Fibroblast of lung (primary cell): ENCODE measurements at places on chromosomes 1 and 21. TPM values are rescaled to one million over a fixed set of nuclear protein-coding genes. Genes with fewer than 3 reads are reported as not detected.

- DNase-seq: peak; percentile 19
Observed at GRCh38 chr1:211828584-211829342, 1.8 kb downstream of the LPGAT1 start.

- no peak for DNase-seq
Observed at GRCh38 chr1:56954664-56955063, 11.2 kb downstream of the C8B start.

DNA sequence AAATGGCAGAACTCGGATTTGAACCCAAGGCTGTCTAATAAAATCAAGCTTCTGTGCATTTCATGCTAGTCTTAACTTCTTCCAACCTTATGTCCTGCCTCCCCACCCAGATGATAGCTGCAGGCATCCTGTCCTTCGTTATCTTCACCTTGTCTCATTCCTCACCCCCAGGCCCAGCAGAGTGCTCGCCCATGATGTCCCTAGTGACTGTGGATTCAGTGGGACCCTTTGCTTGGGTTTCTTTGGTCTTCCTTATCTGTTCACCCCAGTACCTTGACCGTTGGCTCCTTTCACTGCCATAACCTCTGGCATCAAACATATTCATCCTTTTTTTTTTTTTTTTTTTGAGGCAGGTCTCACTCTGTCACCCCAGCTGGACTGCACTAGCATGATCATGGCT, 5.6 kb upstream of the BSDC1 start:
- DNase-seq: no peak

- DNase-seq: no peak
Observed at GRCh38 chr21:38188037-38188436, 68.8 kb upstream of the KCNJ15 start.

GRCh38 chr1:64616039-64616438, 128.8 kb upstream of the RAVER2 start:
- DNase-seq: no peak

DNA sequence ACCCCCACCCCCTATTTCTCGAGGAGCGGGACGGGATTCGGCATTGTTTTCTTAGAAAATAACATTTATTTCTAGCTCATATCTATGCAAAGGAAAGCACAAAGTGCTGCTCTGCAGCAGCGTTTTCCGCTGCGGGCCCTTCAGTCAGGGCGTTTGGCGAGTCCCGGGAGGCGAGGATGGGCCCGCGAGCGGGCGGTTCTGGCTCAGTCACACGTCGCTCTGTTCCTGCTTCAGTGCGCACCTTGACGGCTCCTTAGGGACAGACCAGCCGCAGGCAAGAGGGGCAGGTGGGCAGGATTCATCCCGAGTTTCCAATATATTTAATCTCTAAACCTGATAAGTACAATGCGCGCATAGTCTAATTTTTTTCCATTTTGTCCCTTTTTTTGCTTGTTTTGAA, 5.7 kb downstream of the DMRTA2 start:
- DNase-seq: no peak

GRCh38 chr1:116489231-116489697, 81.6 kb downstream of the CD58 start:
- DNase-seq: peak; percentile 55

DNA sequence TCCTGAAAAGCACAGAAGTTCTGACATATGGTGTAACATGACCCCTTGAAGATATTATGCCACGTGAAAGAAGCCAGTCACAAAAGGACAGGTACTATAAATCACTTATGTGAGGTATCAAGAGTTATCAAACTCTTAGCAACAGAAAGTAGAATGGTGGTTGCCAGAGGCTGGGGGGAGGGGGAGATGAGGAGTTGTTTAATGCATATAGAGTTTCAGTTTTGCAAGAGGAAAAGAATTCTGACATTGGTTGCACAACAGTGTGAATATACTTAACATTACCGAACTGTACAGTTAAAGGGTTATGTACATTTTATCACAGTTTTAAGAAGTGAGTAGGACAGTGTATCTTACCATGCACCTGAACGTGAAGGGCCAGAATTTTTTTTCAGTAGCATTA, 80.0 kb downstream of the USP25 start:
- peak; percentile 83 for DNase-seq

DNA sequence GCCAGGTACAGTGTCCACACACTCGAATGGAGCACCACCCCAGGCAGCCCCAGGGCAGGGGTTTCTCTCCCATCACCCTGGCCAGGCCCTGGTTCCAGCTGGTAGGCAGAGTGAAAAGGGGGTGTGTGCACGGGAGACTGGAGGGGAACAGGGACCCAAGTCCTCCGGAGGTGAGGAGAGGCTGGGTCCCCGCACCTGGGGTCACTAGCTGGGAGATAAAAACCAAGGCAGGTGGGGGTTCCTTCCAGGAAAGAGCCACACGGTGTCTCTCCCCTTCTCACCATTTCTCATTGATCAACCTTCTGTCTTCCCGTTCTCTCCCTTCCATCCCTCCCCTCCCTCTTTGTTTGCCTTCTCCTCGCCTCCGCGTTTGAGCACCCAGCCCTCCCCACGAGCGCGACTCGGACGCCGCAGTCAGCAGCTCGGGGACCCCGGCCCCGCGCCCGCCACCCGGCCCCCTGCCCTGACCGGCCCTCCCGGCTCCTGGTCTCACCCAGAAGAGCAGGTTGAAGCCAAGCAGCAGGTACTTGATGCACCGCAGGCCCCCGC, 358 bp downstream of the TSPAN2 start:
- DNase-seq: no peak

DNA sequence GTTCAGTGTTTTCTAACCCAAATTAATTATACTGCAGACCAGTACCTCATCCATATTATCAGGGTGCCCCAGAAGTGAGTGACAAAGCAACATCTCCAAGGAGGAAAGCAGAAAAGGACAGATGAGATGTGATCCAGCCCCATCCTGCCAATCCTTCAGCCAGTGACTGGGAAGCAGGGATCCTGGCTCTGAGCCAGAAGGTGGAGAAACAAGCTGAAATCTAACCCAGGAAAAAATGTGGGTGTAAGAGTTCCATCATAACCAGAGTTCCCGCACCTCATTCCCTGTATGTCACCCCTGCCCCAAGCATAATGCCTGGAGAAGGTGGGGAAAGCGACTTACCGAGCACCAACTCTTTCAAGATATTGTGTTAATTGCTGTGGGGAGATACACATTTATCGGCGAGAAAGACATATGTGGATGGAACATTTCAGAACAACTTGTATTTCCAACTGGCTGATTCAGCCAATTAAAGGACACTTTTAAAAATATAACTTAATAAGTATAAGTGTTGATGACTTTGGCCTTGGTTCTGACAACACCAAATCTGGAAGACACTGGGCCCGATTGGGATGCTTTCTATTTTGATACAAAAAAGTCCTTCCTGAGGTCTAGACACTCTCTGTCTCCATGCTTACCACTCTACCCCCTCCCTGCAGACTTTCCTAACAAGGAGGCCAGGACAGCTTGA, 14.9 kb downstream of the PLEKHA6 start:
- no peak for DNase-seq

GRCh38 chr1:179298952-179299351, 5.4 kb downstream of the SOAT1 start:
- no peak for DNase-seq

DNA sequence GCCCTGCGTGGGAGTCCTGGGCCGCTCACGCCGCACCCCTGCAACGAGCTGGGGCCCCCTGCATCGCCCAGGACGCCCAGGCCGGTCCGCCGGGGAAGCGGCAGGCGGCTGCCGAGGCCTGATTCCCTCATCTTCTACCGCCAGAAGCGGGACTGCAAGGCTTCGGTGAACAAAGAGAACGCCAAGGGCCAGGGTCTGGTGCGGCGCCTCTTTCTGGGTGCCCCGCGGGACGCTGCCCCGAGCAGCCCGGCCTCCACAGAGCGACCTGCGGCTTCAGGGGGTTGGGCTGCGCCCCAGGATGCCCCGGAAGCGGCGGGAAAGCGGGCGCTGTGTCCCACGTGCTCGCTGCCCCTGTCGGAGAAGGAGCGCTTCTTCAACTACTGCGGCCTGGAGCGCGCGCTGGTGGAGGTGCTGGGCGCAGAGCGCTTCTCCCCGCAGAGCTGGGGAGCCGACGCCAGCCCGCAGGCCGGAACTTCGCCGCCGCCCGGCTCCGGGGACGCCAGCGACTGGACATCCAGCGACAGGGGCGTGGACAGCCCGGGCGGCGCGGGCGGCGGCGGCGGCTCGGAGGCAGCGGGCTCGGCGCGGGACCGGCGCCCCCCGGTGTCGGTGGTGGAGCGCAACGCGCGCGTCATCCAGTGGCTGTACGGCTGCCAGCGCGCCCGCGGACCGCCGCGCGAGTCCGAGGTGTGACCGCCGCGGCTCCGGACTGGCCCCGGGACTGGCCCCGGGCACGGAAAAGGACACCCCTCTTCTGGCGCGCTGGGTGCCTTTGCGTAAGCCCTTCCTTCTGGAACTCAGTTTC, 2.7 kb downstream of the FAM110D start:
- peak; percentile 65 for DNase-seq

DNA sequence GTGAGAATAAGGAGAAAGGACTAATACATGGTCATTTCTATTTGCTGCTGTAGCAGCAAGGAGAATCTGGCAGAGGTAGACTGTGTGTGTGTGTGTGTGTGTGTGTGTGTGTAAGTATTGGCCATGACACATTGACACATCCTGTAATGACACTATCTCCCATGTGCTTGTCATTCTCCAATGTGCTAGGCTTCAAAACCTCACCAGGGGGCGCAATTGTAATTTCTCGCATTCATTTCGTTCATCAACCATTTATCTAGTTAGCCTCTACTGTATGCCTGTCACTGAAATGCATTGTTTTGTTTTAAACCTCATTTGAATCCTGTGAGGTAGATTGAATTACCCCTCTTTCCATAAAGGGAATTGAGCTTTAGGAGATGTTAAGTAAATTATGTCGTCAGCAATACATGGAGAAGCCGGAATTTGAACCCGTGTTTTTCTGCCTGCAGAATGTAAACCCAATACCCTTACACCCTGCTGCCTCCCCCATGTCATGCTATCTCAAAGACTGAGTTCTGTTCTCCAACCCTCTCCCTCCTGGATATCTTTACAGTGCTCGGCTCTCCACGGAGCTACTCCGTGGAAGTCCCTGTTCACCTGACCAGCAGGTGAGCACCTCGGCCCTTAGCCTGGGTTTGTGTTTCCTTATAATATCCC, 100.8 kb downstream of the UCK2 start:
- peak; percentile 40 for DNase-seq

- DNase-seq: peak; percentile 52
Observed at GRCh38 chr1:46087891-46088290, 44.5 kb downstream of the PIK3R3 start.

DNA sequence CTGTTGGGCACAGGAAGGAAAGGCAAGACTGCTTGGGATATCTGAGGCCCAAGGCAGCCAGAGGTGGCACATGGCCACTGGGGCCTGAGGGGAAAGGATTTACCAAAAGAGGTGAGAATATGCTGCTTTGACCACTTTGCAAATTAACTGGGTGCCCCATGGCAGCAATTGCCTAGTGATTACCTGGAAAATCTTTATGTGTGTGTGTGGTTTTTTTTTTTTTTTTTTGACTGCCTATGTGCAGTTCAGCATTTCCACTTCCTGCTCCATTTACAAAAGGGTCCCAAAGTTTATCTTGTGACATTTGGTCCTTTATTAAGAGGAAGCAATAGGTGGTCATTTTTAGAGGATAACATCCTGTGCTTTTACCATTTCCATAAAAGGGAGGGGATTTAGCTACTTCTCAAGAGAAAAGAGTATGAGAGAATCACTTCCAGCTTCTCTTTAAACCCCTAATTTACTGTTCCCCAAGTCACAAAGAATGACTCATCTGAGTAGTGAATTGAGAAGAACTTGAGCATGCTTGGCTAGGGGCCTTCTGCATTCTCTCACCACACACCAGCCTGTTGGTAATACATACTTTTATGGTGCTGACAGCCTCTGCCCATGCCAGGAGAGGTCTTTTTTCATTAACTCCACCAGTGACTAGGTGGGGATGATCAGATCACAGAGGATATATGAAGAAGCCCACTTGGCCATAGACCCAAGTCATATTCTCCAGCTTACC, 52.1 kb downstream of the SYDE2 start:
- peak; percentile 62 for DNase-seq

- peak; percentile 11 for DNase-seq
Observed at GRCh38 chr21:36640174-36640720, 58.7 kb upstream of the SIM2 start.

DNA sequence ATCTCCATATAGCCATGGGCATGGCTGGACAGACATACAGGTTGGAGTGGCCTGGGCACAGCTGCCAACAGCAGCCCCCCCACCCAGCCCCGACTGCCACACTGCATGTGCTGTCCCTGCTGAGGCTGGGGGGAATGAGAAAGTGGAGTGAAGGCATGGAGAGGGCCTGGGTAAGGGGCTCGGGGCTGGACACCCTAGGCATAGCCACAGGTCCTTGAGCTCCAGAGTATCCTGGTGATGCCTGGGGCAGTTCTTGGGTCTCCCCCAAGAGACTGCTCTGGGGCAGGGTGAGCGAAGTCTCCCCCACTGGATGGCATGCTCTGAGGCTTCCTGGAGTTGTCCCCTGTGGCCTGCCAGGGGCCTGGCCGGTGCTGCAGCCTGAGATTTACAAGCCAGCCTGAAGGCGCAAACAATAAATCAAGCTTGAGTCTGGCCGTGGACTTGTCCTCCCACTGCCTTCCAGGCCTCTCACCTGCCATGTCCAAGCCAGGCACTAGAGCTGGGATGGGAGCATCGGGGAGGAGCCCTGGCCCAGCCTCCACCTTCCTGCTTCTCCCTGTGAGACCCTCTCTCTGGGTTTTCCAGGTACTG, 53.6 kb downstream of the FOXO6 start:
- no peak for DNase-seq

- peak; percentile 59 for DNase-seq
Observed at GRCh38 chr1:19476450-19477190, 8.7 kb downstream of the CAPZB start.

DNA sequence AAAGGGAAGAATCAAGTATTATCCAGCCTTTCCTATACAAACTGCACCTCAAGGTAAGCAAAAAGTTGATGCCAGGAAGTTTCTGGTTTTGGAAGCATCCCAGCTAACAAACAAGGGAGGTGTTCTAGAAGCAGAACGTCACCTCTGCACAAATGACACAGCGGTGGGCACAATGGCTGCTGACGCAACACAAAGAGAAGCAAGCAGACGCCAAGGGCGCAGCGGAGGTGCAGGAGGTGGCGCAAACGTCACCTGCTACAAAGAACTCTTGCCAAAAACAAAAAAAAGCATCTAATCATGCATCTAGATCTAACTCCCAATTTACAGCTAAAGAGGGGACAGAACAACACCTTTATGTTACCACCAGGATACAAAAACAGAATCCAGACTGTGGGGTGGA, 88.5 kb downstream of the NPHP4 start:
- no peak for DNase-seq

Gene AMY1A
- not detected in 2 replicates for total RNA-seq

Gene TEKT2
- total RNA-seq: 0.26 and 0.50 TPM in 2 replicates

Gene GPR37L1
- total RNA-seq: not detected in 2 replicates

Gene RIMS3
- 0.33 and 0.51 TPM in 2 replicates for total RNA-seq

Gene NAV1
- total RNA-seq: 7.2 and 19.8 TPM in 2 replicates

Gene PRELP
- 4.5 and 4.9 TPM in 2 replicates for total RNA-seq

Gene IRF6
- under 0.01 and 0.66 TPM in 2 replicates for total RNA-seq

Gene CFHR4
- total RNA-seq: not detected in 2 replicates

Gene MANEAL
- 0.26 and 0.50 TPM in 2 replicates for total RNA-seq

Gene CXADR
- total RNA-seq: 9.0 and 9.9 TPM in 2 replicates

Gene HSPA6
- total RNA-seq: 0.51 and 2.3 TPM in 2 replicates
